Activated T-helper 1 cell treated with anti-CD3 and anti-CD28 coated beads, Interleukin-12 subunit alpha, Interleukin-12 subunit beta, Interleukin-2, Interleukin-4 antibody, amounts not matched to agents 30 ng/mL and 10 ng/mL and 1 ng/mL, durations not matched to agents 14 hours and 24 hours and 36 hours (primary cell): ENCODE measurements at places on chromosomes 5 and 9. TPM values are rescaled to one million over a fixed set of nuclear protein-coding genes. Genes with fewer than 3 reads are reported as not detected.

The PCDHB11 gene
- total RNA-seq = not detected in 2 replicates

The FAM200C gene
- total RNA-seq = 0.65 and 0.98 TPM in 2 replicates

The SH2D3C gene
- 30.0 and 30.4 TPM in 2 replicates for total RNA-seq

The EMB gene
- total RNA-seq = 80.6 and 81.8 TPM in 2 replicates

DNA sequence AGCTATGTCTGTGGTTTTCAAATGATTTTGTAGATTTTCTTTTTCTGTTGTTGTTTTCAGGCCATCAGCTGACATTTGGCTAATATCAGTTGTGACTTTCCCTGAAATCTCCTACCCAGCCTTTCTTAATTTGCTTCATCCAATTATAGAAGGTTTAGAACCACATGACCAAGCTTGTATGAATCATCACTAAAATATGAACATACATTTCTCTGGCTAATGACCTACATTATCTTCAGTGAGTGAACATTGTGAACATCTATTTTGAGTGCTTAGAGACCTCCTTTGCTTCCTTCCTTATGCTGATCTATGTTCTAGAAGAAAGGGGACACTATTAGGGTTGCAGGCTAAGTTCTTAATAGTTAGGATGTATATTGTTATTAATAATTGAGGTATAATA is 532.5 kb downstream of the RAB3C start:
- DNase-seq = no peak
- peaks cover 9% of the 10 kb centered on the region for H3K36me3 ChIP-seq
- H3K27me3 ChIP-seq = peaks cover 2% of the 10 kb centered on the region
- H3K27ac ChIP-seq = no peak overlapping the region
- peaks cover 7% of the 10 kb centered on the region for H3K4me1 ChIP-seq
- no peak overlapping the region for H3K4me3 ChIP-seq

GRCh38 chr9:90921104-90921503 is 119.5 kb downstream of the SYK start:
- no peak overlapping the region for H3K4me3 ChIP-seq
- peaks cover 11% of the 10 kb centered on the region for H3K27me3 ChIP-seq

DNA sequence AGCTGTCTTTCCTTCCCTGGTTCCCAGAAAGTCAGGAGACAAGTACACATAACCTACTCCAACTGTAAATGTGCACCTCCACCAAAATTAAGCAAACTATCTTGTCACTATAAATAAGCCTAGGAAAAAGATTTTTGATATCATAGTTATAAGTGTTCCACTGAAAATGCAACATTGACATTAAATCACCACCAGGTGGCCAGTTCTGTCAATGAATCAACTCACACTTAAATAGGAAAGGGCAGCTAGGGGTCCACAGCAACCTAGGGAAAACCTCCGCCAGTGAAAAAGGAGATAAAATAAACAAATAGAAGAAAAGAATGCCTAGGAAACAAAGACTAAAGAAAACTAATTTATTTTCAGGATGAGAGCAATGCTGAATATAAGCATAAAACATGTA is 243.0 kb upstream of the PTPRD start:
- no peak overlapping the region for H3K4me3 ChIP-seq
- no peaks in the 10 kb centered on the region for H3K36me3 ChIP-seq
- no peaks in the 10 kb centered on the region for H3K27me3 ChIP-seq
- H3K27ac ChIP-seq = no peak overlapping the region

- H3K27me3 ChIP-seq = peaks cover 58% of the 10 kb centered on the region
- no peak overlapping the region for H3K4me3 ChIP-seq
- H3K36me3 ChIP-seq = no peaks in the 10 kb centered on the region
- H3K4me1 ChIP-seq = no peaks in the 10 kb centered on the region
These were observed 13.5 kb downstream of the NR6A1 start for GRCh38 chr9:124757616-124758015.

DNA sequence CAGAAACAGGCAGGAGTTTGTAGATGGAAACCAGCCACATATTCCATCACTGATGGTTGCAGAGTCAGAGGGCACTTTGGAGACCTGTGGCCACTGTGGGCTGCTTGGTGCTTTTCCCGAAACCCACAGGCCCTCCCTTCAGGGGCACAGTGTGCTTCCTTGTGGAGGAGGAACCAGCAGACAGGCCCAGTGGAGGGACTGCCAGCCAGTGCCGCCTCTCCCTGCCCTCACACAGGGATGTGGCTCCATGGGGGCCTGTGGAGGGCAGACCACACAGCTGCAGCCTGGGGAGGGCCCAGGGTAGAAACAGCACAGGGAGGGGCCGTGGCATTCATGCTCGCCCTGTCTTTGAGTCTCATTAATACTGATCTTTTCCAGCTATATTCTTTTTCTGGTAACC is 35.2 kb downstream of the CEP72 start:
- H3K27me3 ChIP-seq = no peaks in the 10 kb centered on the region
- peaks cover 25% of the 10 kb centered on the region for H3K36me3 ChIP-seq
- H3K4me3 ChIP-seq = no peak overlapping the region
- no peaks in the 10 kb centered on the region for H3K4me1 ChIP-seq
- no peak for DNase-seq

GRCh38 chr5:163293836-163294235 is 143.6 kb upstream of the CCNG1 start:
- no peak for DNase-seq
- H3K27ac ChIP-seq = no peak overlapping the region
- no peaks in the 10 kb centered on the region for H3K27me3 ChIP-seq
- H3K4me1 ChIP-seq = no peaks in the 10 kb centered on the region
- H3K36me3 ChIP-seq = no peaks in the 10 kb centered on the region

GRCh38 chr5:160938532-160938931 is 86.5 kb upstream of the ATP10B start:
- no peak for DNase-seq
- no peaks in the 10 kb centered on the region for H3K36me3 ChIP-seq
- no peaks in the 10 kb centered on the region for H3K4me1 ChIP-seq
- H3K27ac ChIP-seq = no peak overlapping the region
- no peaks in the 10 kb centered on the region for H3K27me3 ChIP-seq
